ENCODE measurements at places on chromosomes 12 and 14.

- no peak for DNase-seq
Measured at GRCh38 chr14:85178864-85179263, 351.1 kb upstream of the FLRT2 start.

- no peak for DNase-seq
Measured at GRCh38 chr12:6272300-6273204, 37.9 kb upstream of the PLEKHG6 start.

GRCh38 chr12:89372584-89373370 lies 20.5 kb upstream of the DUSP6 start:
- no peak for DNase-seq

GRCh38 chr12:58841058-58841798 lies 79.1 kb downstream of the LRIG3 start:
- no peak for DNase-seq

DNA sequence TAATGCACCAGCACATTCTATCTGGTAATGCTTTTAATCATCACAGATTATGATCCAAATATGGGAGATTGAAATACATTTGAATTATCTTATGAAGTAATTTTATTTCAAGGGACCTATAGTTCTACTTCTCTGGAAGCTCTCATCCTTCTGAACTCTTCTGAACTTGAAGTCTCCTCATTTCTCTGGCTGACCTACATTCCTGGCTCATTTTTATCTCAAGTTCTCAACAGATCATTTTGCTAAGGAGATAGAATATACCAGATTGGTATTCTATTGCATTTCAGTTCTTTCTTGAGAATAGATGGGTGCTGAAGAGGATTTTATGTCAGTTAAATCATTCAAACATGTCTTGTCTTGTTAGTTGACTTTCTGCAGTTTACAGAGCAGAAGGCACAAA lies 7.9 kb downstream of the HMGA2 start:
- DNase-seq: no peak

GRCh38 chr14:55641954-55642353 lies 61.9 kb downstream of the KTN1 start:
- no peak for DNase-seq
